ENCODE measurements at places on chromosomes 4 and X.
A peak's percentile ranks its signal among the peaks of the same experiment; 100 is the strongest.

DNA sequence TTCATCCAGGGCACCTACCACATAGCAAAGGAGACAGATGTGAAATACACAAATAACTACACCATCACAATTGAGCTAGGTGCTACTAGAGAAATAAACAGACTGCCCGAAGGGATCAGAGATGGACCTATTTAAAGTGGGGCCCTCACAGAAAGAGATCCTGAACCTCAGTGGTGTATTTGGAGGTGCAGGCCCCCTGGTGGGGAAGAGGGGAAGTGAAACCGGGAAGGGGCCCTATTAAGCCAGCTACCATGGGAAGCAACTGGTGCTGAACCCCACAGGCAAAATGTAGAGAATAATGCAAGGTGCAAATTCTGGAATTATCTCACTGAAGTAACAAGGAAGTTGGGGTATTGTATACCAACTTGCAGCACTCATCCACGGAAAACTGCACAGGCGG, 78.6 kb upstream of the FAM9A start:
- DNase-seq: peak; percentile 1

- DNase-seq: no peak
Observed at GRCh38 chrX:43743100-43743822, 87.2 kb downstream of the MAOA start.

DNA sequence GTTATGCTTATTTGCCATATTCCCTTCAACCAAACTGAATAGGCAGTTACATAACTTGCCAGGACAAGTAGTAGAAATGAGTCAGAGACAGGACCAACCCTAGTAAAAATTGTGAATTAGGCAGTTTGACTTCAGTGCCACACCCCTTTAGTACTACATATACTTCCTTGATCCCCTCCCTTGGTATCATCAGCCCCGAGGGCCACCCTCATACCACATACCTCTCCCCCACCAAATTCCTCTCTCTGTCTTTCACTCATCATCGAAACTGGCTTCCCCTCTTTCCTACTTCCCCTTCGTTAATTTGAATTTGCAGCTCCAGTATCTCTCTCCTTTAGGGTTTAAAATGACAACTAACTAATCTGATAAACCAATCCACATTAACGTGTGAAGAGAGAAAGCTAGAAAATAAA, 7.9 kb upstream of the PTPN13 start:
- peak; percentile 8 for DNase-seq

- no peak for DNase-seq
Observed at GRCh38 chr4:38582889-38583470, 81.0 kb upstream of the KLF3 start.

- DNase-seq: no peak
Observed at GRCh38 chr4:13378973-13379759, 105.0 kb downstream of the RAB28 start.
